ENCODE measurements at places on chromosomes 1 and 21. TPM values are rescaled to one million over a fixed set of nuclear protein-coding genes. Genes with fewer than 3 reads are reported as not detected.

DNA sequence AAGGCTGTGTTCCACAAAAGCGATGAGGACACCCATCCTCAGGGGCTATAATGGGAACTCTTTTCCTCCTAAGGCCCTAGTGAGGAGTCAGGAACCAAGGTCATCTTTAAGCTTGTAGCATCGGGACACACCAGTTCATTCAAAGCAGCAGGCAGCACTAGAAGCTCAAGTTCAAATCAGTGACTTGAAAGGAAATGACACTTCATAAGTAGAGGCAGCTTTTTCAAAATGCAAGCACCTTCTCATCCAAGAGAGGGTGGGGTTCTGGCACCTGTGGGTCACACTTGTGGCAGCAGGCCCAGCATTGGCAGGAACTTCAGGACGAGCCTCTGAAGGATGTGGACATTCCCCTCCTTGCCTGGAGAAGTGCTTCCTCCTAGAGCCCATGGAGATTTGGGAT lies 496.3 kb downstream of the KIF26B start:
- peaks cover 13% of the 10 kb centered on the region for H3K27me3 ChIP-seq
- no peak overlapping the region for H3K4me3 ChIP-seq
- H3K4me1 ChIP-seq, result no peaks in the 10 kb centered on the region
- no peaks in the 10 kb centered on the region for H3K36me3 ChIP-seq

GRCh38 chr1:16348414-16349182 lies 3.7 kb downstream of the FBXO42 start:
- no peaks in the 10 kb centered on the region for H3K27me3 ChIP-seq
- H3K4me1 ChIP-seq, result peaks cover 31% of the 10 kb centered on the region
- H3K27ac ChIP-seq, result no peak overlapping the region
- no peak for DNase-seq

Gene LPAR3
- not detected for polyA plus RNA-seq

Gene ZDHHC18
- polyA plus RNA-seq, result 2.4 TPM

DNA sequence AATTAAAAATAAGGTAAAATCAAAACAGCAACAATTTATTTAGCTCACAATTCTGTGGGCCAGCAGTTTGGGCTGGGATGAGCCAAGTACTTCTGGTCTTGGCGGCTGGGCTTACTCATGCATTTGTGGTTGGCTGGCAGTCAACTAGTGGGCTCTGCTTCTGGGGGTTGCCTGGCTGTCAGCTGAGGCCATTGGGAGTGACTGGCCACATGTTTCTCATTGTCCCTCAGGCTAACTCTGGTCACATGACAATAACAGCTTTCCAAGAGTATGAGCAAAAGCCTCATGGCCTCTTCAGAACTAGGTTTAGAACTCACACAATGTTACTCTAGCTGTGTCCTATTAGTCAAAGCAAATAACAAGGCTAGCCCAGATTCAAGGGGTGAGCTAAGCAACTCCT lies 15.6 kb upstream of the CHIA start:
- H3K27ac ChIP-seq, result no peak overlapping the region
- DNase-seq, result no peak
- no peak overlapping the region for H3K4me3 ChIP-seq
- peaks cover 15% of the 10 kb centered on the region for H3K36me3 ChIP-seq
- peaks cover 11% of the 10 kb centered on the region for H3K27me3 ChIP-seq
- H3K4me1 ChIP-seq, result peaks cover 16% of the 10 kb centered on the region

Data from naive B cell (primary cell).